ENCODE measurements at places on chromosomes 5 and 9.

GRCh38 chr5:172550096-172550765 is 90.8 kb upstream of the NEURL1B start:
- DNase-seq = no peak

DNA sequence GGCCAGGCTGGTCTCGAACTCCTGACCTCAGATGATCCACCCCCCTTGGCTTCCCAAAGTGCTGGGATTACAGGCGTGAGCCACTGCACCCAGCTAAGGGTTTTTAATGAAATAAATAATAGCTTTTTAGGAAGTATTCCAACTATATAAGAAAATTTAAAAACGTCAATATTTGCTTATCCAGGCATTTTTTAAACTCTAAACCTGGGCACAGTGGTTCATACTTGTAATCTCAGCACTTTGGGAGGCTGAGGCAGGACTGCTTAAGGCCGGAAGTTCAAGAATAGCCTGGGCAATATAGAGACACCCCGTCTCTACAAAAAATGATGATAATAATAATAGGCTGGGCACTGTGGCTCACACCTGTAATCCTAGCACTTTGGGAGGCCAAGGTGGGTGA is 14.2 kb downstream of the SKP1 start:
- DNase-seq = no peak

DNA sequence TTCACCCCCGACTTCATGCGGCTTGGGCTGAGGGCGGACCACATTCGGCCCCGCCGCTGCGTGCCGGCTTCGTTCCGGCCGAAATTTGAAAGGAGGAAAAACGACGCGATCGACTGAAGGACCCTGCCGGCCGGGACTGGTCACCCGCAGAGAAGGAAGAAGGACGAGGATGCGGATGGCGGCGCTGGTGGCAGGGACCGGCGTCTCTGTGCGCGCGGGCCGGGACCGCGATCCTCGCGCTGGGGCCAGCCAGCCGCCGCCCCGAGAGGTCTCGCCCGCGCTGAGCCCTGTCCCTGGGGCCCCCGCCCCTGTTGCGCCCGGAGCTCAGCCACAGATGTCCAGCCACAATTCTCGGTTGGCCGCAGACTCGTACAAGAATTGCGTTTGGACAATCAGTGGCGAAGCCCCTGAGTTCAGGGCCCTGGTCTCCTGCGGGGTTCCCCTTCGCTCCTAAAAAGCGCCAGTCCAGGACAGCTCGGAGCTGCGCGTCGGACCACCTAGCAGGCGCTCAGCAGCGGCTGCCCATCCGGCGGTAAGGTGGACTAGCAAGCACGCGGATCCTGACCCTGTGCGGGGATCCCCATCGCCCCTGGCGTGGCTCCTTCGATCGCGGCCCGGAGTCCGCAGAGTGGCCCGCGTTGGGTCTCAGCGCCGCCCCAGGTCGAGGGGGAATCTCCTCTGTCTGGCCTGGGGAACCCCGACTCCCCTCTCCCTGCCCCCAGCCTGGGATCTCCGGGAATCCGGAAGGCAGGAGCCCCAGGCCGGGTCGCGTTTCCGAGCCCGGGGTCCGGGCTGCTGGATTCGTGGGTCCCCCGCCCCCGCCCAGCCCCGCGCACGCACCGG is 21.3 kb downstream of the URM1 start:
- no peak for DNase-seq

DNA sequence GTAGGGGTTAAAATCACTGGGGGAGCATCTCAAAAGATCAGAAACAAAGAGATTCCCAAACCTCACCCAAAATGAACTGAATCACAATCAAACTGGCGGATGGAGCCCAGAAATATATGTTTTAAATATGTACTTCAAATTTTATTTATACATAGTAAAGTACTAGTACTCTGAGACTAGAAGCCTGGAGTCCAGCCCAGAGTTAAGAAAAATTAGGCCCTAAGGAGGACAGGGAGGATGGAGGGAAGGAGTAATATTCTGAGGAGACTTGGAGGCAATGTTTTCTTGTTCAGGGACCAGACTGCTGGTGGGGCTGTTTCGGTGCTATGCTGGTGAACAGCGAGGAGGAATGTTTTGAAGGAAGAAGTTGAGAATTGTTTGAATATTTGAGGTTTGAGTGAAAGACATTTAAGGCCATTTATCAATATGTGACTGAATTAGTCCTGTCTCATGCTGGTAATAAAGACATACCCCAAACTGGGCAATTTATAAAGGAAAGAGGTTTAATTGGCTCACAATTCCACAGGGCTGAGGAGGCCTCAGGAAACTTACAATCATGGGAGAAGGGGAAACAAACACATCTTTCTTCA is 552.4 kb upstream of the DAB2 start:
- no peak for DNase-seq

GRCh38 chr5:58871648-58872242 is 288.9 kb downstream of the RAB3C start:
- DNase-seq = peak; percentile 15

DNA sequence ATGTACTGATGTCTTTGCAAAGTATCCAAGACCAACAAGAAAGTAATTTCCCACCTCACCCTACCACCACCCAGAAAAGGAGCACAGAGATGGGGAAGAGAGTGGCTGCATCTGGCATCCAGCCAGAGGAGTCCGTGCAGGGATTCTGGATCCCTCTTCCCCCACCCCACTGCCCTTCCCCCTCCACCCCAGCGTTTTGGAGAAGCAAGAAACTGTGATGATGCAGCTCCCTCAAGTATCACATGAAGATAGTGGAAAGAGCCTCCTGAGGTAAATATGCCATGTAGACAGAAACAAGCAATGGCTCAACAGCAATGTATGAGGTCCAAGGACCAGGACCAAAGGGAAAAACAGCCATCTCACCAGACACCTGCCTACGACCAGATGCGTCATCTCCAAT is 153.8 kb downstream of the DEPDC1B start:
- no peak for DNase-seq

- no peak for DNase-seq
Observed at GRCh38 chr5:68046445-68046844, 169.1 kb upstream of the PIK3R1 start.

DNA sequence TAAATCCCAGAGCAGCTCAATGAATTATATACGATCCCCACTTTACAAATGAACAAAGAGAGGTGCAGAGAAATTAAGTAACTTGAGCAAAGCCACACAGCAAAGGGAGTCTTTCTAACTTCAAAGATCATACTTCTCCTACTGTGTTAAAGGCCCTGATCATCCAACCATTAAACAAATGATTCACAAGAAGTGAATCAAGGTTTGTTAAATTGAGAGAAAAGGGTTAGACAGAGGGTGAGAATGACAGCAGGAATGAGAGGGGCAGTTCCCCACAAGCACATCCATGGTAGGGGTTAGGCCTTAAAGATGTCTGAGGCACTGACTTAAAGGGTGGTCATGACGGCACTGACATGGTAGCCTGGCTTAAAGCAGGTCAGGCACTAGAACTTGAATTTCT is 10.7 kb downstream of the IDNK start:
- no peak for DNase-seq

- DNase-seq = no peak
Observed at GRCh38 chr5:128722551-128722950, 184.5 kb upstream of the FBN2 start.

GRCh38 chr5:91306497-91306896 is 76.6 kb downstream of the ARRDC3 start:
- no peak for DNase-seq
